ENCODE measurements at places on chromosomes 7 and 10. TPM values are rescaled to one million over a fixed set of nuclear protein-coding genes. Genes with fewer than 3 reads are reported as not detected.

Gene CYP2C19
- total RNA-seq, result 46.4 TPM

Gene RPEL1
- total RNA-seq, result 0.10 TPM

- no peak for DNase-seq
These were observed 522.5 kb downstream of the TYW1 start for GRCh38 chr7:67519171-67519570.

GRCh38 chr7:53119514-53119941 is 84.1 kb downstream of the POM121L12 start:
- DNase-seq, result peak; percentile 11

DNA sequence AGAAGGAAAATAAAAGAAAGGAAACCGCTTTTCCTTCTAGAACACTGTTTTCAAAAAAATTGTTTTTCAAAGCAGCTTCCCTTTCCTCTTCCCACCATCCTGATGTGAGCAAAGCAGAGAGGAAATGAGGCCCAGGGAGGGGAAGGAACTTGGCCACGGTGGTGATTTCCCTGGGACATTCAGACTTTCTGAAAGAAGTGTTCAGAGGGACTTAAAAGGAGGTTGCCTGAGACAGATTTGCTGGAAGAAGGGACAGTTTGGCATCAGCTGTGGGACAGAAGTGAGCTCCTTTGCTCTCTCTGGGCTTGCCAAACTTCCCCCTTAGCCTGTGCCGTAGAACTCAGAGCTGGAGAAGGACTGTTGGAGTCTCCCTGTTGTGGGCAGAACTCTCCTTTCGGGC is 30.3 kb downstream of the ADCYAP1R1 start:
- no peak for DNase-seq

- no peak for DNase-seq
These were observed 19.7 kb downstream of the ESYT2 start for GRCh38 chr7:158809596-158809995.

GRCh38 chr7:112546723-112547513 is 66.1 kb downstream of the LSMEM1 start:
- no peak for DNase-seq

GRCh38 chr10:71550628-71551027 is 153.9 kb downstream of the CDH23 start:
- no peak for DNase-seq
